ENCODE measurements at places on chromosomes 3 and 15.

- DNase-seq: no peak
Measured at GRCh38 chr3:170563712-170564423, 22.0 kb downstream of the SLC7A14 start.

- DNase-seq: no peak
Measured at GRCh38 chr3:134059035-134059601, 29.4 kb upstream of the SLCO2A1 start.

- DNase-seq: no peak
Measured at GRCh38 chr3:187186801-187187421, 10.4 kb upstream of the RTP1 start.

DNA sequence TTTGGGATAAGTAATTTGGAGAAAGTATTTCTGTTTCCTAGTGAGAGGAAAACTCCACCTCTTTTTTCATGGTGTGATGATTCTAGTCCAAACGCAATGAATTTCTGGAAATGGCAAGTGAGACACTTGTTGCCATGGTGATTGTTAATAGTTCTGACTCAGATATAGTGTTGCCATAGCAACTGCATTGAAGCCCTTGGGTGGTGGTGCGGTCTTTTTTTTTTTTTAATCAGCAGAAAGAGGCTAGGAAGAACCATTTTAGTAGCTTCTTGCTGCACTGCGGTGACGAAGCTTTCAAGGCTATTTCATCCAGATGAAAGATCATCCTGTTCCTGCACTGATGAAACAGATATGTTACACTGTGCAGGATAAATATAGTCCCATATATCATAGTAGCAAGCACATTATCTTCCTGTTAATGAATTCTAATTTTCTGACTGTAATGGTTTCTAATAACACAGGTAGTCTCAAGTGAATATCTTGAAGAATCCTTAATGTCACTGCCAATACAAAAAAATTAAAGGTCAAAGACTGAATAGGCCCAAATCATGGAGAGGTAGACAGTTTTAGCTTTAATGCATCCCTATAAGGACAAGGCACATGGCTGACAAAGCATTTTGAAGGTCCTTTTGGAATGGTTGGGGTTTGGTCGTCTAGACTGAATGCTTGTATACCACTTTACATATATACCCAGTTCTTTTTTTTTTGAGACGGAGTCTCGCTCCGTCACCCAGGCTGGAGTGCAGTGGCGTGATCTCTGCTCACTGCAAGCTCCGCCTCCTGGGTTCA lies 125.1 kb upstream of the ZBTB20 start:
- DNase-seq: no peak

DNA sequence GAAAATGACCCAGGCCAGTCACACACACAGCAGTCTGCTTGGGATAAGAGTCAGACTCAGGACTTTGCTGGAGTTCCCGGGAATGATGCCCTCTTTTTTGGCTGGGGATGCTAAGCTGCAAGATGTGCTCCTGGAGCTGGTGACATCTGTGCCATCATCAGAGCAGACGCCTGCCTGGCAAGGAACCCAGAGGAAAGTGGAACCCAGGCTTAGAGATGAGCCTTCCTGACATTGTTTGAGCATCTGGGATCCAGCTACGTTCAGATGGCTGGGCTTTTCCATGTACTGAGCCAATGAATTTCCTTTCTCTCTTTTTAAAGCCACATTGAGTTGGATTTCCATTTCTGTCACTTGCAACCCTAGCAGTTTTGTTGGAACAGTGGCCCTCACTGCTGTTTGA lies 53.3 kb downstream of the EBLN2 start:
- no peak for DNase-seq

GRCh38 chr3:14464141-14464465 lies 61.7 kb downstream of the SLC6A6 start:
- no peak for DNase-seq

DNA sequence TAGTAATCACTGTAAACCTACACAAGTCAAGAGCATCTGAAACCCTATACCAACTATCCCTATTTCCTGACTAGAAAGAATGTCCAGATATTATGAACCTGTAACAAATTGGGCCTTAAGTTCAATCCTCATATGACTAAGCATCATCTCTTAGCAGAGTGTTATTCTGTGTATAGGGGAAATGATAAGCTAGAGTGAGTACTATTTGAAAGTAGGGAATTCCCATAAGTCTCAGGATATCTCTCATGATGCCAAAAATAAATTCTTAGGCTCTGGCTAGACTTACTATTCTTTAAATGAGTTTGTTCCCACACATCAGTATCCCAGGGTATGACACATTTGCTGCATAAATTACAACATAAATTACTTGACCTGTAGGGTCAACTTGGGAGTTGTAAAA lies 15.3 kb downstream of the MRPL47 start:
- no peak for DNase-seq

DNA sequence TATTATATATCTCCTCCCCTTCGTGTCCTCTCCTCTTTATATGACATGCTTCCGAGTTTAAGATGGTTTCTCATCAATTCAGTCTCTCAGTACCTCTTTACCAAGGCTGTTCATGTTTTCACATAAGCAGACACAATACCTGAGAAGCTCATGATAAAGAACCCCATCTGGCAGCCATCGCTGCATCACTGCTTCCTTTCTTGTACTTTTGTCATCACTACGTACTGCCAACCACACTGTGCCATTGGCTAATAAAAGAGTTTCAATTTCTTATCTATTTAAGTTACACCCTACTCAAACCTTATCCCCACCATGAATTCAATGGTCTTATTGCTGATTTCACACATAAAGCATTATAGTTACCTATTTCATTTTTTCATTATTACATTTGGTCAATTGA lies 484.7 kb upstream of the CNTN4 start:
- DNase-seq: no peak

- DNase-seq: peak; percentile 47
Measured at GRCh38 chr3:128784232-128784631, 58.2 kb downstream of the RAB7A start.

- no peak for DNase-seq
Measured at GRCh38 chr3:29922992-29923746, 642.3 kb downstream of the RBMS3 start.

- no peak for DNase-seq
Measured at GRCh38 chr3:192931825-192932224, 14.2 kb upstream of the MB21D2 start.
